ENCODE measurements at places on chromosomes 12 and 14. TPM values are rescaled to one million over a fixed set of nuclear protein-coding genes. Genes with fewer than 3 reads are reported as not detected.
A peak's percentile ranks its signal among the peaks of the same experiment; 100 is the strongest.

Gene REM2
- total RNA-seq: not detected

Gene RND1
- not detected for total RNA-seq

Gene STAC3
- total RNA-seq: 3.6 TPM

Gene KRT6C
- not detected for total RNA-seq

DNA sequence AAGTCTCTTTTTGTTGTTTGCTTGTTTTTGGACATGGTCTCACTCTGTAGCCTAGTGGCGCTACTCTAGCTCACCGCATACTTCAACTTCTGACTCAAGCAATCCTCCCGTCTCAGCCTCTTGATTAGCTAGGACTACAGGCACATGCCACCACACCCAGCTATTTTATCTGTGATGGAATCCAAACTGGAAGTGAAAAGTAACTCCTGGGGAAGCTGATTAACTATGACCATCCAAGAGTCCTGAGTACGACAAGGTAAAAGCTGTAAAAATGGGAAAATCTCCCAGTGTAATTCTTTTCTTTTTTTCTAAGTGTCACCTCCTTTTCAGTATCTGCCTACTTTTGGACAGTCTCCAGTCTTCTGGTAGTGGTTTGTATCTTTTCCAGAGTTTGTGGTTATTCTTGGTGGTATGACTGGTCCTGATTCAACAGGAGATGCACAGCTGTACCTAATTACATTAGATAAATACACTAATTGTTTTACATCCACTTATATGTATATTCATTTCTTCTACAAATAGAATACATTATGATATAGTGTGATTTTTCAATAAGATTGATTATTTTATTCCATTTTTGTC, 97.8 kb downstream of the SLC6A15 start:
- DNase-seq: no peak

DNA sequence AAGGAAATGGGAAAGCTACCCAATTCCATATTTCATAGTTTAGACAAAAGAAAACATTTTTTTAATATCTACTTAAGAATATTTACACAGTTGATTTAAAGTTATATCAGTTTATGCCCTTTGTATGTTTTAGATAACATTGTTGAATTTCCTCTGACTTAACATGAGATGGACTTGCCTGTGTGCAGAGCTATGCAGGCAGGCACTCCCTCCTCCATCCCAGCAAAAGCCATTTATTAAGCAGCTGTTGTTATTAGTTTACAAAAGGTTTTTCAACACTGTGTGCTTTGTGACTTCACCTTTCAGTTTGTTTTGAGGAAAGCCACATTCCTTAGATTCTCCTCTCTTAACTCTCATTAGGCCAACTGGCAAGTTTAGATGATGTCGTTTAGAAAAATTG, 337.5 kb upstream of the PDE3A start:
- no peak for DNase-seq

DNA sequence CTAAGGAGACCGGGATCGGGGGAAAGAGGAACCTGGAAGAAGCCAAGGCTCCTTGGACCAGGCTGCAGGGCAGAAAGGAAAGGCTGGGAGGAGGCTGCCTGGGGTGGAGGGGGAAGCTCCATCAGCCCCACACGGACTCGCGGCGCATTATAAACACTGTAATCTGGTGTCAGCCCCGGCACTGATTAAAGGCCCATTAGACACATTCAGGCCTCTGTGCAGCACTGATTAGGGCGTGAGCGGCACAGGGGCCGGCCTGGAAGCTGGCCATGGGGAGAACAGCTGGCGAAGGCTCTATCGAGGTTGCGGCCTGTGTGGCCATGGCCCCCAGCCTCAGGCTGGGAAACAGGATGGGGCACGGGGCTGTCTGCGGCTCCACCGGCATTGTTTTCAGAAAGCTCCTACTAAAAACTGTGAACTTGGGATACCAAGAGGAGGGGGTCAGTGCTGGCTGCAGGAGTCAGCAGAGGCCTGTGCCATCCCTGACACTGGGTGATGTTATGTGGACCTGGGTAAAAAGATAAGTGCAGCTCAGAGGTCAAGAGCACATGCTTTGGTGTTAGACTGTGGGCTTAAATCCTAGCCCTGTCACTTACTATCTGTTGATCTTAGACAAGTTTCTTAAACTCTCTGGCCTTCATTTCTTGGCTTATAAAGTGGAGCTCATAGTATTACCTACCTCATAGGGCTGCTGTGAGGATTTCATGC, 10.6 kb downstream of the ACVRL1 start:
- DNase-seq: no peak

DNA sequence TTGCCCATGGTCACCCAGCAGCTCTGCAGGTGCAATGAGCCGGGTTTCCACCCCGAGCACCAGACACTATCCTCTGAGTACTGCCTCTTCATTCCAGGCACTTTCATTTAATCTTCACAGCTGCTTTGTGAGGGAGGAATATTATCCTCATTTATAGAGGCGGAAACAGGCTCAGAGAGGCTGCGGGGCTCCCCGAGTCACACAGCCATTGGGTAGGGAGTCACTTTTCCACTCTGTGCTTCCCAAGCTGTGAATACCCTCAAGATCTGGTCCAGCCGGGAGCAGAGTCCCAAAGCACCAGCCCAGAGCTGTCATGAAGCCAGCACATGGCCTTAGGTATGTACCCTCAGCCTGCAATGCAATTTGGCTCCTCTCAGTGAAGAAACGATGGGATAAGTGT, 51.7 kb upstream of the RIN3 start:
- DNase-seq: no peak

DNA sequence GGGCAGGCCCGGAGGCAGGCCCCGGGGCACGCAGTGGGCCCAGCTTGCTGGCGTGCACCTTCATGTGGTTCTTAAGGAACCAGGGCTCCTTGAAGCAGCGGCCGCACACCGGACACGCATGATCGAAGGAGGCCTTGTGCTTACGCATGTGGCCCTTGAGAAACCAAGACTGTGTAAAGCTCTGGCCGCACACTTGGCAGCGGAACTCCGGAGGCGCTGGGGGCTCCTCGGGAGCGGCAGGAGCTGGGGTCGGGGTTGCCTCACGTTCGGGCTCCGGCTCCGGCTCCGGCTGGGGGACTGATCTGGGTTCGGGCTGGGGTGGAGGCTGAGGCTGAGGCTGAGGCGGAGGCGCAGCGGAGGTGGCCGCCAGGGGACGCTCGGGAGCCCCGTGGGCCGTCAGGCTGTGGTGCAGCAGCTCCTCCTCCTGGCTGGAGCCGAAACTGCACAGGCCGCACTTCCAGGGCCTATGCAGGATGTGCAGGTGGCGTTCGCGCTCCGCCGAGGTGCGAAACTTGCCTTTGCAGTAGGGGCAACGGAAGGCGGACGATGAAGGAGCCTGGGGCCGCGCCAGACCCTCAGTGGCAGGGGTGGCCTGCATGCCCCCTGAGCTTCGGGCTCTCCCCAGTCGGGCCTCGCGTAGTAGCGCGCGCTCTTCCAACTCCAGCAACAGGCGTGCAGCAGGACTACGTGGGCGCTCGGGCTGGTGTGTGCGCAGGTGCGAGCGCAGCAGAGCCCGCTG, 6.0 kb downstream of the ZNF219 start:
- peak; percentile 67 for DNase-seq
